ENCODE measurements at places on chromosomes 16 and 17.

GRCh38 chr16:35208001-35208935 lies 1748.9 kb downstream of the TP53TG3F start:
- no peak for DNase-seq

GRCh38 chr16:89346869-89347268 lies 129.4 kb downstream of the ZNF778 start:
- no peak for DNase-seq

DNA sequence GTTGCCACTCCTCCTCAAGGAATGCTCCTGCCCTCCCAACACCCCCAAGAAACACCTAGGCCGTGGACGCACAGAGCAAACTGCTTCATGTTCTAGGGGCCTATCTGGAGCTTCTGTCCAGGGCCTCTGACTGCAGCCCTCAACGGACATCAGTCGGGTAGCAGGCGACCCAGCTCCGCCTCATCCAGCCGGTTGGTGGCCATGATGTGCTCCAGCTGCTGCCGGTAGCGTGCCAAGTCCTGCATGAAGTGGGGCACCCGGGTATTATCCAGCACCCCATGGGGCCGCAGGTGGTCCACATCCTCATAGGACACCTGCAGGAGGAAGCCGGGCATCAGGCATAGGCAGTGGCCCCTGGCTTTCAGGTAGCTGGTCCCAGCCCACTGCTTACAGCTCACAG lies 6.3 kb downstream of the NOL3 start:
- DNase-seq = no peak

- DNase-seq = no peak
Measured at GRCh38 chr16:58433569-58433951, 41.3 kb downstream of the GINS3 start.

All from large intestine (tissue), 12 donors.